SHP77 treated with DMSO at 0.1 percent for 48 hours (cell line): ENCODE measurements at places on chromosomes 5 and 9.

- no peak for DNase-seq
These were observed 65.3 kb downstream of the RASEF start for GRCh38 chr9:82997476-82998140.

DNA sequence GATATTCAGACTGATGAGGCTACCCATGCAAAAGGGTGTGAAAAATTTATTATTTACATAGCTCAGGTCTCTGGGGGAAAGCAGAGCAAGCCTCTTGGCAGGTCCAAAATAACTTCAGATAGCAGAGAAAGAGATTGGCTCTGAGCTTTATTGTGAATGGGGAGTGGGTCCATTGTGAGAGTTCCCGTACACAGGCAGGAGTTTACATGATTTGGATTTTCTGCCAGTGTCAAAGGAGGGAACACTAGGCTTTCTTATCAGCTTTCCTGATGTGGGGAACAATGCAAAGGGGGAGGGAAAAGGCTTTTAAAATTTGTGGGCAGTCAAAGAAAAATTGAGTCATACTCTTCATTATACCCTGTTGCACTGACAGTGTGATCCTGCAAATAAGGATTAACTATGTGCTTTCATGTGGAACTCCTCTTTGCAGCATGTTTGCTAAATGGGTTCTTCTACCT lies 615.0 kb upstream of the RIOK2 start:
- no peak for DNase-seq

GRCh38 chr5:157351802-157352092 lies 85.8 kb downstream of the CYFIP2 start:
- DNase-seq: no peak

- no peak for DNase-seq
These were observed 334.6 kb upstream of the IRX1 start for GRCh38 chr5:3261081-3261480.

GRCh38 chr9:83372957-83373356 lies 165.2 kb downstream of the FRMD3 start:
- DNase-seq: no peak

- DNase-seq: no peak
These were observed at the start of gene RAPGEF1 for GRCh38 chr9:131739959-131740648. RAPGEF1 (minus strand) TSS chr9:131740076; CDS start chr9:131739830, 246 bp downstream.

- no peak for DNase-seq
These were observed 26.2 kb downstream of the TRIM32 start for GRCh38 chr9:116713271-116713670.

GRCh38 chr9:124946167-124946566 lies 5.3 kb upstream of the GOLGA1 start:
- DNase-seq: no peak

GRCh38 chr9:134992755-134993124 lies 75.0 kb upstream of the FCN1 start:
- no peak for DNase-seq

DNA sequence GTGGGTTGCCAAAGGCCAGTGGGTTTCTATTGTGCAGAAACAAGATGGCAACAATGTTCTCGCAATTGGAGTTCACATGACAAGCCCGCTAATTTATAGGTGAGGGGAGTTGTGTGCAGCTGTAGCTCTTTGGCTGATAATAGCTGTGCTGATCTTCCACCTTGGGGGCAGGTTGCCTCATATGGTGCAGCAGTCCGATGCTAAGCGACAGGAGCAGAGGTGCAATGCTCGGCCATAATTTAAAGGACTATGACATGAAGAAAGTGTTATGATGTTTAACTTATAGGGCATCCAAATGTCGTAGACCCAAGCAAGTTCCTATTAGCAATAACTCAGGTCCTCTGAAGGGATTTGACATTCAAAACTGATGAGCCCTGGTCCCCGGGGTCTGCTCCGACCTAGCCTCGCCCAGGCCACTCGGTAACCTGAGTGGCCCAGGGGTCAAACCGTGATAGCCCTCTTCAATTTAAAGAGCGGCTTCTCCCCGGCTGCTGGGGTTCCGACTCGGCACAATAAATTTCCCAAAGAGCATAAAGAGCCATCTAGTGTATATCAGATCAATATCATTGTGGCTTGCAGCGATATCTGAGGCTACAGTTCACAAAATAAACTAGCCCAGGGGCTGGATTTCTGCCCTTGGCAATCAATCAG lies 724.0 kb downstream of the IRX1 start:
- DNase-seq: no peak

DNA sequence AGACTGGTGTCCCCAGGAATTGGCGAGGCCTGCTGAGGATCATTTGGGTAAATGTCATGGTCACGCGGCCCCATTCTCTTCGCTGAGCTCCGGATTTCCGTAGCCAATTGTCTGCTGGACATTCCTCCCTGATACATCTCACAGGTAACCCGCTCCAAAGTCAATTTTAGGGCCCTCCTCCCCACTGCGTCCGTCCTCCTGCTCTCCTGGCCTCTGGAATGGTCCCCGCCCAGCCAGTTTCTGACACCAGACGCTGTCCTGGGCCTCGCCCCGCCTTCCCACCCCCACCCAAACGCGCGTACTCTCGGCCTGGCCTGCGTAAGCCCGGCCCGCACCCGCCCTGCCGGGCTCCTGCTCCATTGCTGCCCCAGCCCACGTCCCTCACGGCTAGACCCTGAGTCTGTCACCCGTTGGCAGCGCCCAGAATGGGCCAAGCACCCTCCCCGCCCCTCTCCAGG lies 202.0 kb downstream of the AUH start:
- DNase-seq: no peak

DNA sequence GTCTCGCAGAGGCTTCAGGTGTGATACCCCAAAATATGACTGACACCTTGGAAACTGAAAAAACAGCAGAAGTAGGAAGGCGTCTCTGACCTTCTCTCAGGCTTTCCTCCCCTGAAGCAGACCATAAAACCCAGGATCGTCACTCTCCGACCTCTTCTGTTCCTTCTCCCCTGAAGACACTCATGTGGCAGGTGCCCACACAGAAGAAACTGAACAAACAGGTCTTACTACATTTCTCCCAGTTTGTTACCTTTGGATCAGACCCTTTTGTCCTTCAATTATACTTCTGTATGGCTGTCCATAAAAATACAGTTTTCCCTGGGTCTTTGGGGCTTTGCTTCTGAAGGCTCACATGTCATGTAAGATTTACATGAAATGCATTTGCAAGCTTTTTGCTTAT lies 10.3 kb upstream of the PRUNE2 start:
- no peak for DNase-seq

DNA sequence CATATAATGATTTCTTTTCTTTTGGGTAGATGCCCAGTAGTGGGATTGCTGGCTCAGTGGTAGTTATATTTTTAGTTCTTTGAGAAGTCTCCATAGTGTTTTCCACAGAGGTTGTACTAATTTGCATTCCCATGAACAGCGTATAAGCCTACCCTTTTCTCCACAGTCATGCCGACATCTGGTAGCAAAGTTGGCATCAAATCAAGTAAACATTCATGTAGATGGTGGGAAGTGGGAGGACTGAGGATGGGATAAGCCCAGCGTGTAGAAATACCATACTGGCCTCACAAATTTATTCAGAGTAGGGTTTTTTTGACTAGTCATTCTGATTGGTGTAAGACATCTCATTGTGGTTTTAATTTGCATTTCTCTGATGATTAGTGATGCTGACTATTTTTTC lies 115.4 kb downstream of the EGFLAM start:
- DNase-seq: peak; percentile 73

- DNase-seq: peak; percentile 22
These were observed 36.0 kb downstream of the POC5 start for GRCh38 chr5:75681125-75681830.

- DNase-seq: no peak
These were observed 582.4 kb upstream of the C9orf72 start for GRCh38 chr9:28155671-28156070.

DNA sequence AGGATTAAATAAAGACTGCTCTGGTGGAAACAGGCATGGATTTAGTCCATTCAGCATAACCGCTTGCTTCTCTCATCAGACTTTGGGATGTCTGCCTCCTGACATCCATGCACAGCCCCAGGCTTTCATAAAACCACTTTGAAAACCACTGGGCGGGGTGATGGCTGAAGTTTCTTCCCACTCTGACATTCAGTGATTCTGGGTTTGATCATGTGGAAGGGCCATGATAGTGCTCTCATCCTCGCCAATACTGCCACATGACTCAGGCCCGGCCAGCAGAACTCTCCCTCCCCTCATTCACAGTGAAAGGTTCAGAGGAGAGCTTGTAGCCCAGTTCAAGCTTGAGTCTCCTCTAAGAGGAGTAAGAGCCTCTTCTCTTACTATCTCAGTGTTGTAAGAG lies 29.6 kb upstream of the GLRA1 start:
- DNase-seq: no peak

- DNase-seq: no peak
These were observed 47.9 kb upstream of the PPP2CA start for GRCh38 chr5:134273642-134274395.

DNA sequence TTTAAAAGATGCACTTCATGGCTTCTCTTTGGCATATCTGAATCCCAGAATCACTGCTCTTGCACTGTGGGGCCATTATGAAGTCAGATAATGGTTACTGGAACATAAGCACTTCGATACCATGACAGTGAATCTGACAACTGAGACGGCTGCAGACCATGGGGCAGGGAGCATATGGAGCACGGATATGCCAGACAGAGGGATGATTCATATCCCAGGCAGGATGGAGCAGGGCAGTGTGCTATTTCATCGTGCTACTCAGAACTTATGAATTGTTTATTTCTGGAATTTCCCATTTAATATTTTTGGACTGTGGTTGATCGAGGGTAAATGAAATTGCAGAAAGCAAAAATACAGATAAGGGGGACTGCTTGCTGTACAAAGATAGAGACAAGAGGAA lies 145.0 kb downstream of the EGFLAM start:
- no peak for DNase-seq

DNA sequence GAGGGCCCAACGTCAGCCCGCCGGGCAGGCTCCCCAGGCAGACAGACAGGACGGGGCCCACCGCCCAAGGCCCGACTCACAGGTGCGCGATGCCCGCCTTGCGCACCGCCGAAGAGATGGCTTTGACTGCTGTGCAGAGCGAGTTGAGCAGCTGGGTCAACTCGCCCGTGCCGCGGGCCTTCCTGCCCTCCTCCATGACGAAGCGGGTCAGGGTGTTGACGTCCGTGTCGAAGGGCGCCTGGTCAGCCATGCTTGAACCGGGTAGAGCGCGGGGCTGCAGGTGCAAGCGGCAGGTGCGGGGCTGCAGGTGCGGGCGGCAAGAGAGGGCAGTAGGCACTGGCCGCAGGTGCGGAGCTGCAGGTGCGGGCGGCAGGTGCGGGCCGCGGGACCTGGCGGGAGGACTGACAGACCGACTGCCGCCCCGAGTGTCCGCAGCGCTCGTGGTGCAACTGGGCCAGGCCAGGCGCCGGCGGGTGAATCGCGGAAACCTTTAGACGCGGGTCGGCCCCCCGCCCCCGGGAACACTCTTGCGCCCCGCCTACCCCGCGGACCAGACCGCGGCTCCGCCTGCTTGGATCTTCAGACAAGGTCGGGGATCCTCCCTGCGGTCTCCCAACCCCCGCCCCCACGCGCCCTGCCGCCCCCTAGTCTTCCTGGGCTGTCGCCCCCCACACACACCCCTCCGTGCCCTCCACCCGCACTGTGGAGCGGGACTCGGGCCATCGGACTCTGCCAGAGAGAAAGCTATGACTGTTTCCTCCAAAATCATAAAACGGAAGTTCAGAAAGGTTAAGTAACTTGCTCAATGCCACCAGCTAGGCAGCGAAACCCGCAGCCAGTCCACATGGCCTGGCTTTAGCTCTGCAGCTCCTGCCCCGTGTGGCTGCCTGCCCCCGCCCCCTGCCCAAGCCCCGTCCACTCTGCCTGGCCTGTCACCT lies at the start of gene FBP1:
TSS of gene FBP1 (minus strand) at position 458 of the 938 bp plus-strand sequence. CDS start at position 250, 208 bp downstream.
- no peak for DNase-seq

DNA sequence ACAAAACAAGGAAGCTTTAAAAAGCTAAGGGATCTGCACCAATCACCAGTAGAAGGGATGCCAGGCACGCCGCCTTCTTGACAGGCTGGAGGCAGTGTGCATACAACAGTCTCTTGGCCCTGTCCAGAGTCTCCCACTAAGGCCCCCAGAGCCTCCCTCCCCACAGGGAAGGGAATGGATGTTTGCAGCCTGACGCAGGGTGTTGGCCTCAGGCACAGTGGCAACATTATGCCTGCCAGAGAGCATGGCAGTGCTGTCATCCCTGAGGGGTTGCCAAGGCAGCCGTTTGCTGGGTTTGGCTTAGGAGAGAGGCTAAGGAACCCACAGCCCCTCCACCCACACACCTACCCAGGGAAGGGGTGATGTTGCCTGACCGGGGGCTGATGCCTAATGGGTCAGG lies 4.8 kb downstream of the HBEGF start:
- no peak for DNase-seq

GRCh38 chr5:110435207-110435606 lies 291.3 kb downstream of the TMEM232 start:
- DNase-seq: no peak

- no peak for DNase-seq
These were observed 975.9 kb downstream of the MAT2B start for GRCh38 chr5:164481270-164481669.

DNA sequence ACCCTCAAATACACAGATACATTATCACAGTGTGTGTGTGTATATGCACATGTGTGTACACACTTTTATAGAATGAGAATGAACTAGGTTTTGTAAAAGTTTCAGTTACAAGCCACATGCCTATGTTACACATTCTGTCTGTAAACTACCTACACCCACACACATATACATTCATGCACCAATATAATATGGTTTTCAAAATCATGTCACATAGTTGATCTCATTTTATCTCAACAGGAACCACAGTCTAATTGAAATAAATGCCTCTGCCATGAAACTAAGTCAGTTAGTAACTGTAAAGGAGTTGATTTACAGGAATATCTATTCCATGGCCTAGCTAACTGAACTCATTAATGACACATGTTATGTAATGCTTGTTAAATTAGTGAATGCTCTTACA lies 646.6 kb downstream of the PDE4D start:
- DNase-seq: no peak

DNA sequence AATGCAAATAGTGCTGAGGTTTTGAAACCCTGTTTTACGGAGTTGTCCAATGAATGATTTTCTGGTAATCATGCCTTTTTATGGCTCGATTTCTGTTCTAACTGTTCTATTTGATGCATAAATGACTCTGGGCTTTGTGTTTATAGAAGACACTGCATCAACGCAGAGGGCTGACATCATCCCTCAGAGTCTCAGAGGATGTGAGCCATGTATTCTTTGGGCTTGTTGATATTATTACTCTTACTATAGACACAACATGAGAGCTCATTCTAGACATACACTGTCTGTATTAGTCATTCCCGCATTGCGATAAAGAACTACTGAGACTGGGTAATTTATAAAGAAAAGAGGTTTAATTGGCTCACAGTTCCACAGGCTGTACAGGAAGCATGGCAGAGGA lies 31.6 kb downstream of the CDH6 start:
- no peak for DNase-seq

GRCh38 chr9:69594180-69594579 lies 78.0 kb downstream of the APBA1 start:
- DNase-seq: no peak

DNA sequence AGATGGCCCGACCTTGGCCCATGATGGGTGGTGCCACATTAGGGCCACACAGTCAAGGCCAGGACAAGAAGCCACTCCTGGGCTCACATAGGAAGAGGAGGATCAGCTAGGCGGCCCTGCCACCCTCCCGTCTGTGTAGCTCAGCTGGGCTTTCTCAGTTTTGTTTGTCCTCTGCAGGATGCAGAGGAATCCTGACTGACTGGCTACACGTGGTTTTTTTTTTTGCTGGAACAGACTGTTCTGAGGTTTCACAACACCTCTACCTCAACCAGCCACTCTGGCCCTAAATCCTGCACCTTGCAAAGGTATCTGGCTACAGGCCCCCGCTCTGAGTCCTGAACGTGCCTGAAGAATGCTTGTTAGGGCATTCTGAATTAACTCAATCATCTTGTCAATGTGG lies 88.3 kb upstream of the MSX2 start:
- DNase-seq: no peak
